Body of pancreas (tissue), 4 donors: ENCODE measurements at places on chromosomes 1 and 21. TPM values are rescaled to one million over a fixed set of nuclear protein-coding genes. Genes with fewer than 3 reads are reported as not detected.

TESK2 gene
- 0.33 TPM for total RNA-seq

OR6K3 gene
- not detected for total RNA-seq

LCK gene
- total RNA-seq: not detected

MX2 gene
- total RNA-seq: 12.2 TPM

CAMK2N1 gene
- 5.4 TPM for total RNA-seq

FCN3 gene
- total RNA-seq: 1.3 TPM

- DNase-seq: no peak
Measured at GRCh38 chr1:85447006-85447943, 17.7 kb downstream of the DDAH1 start.

GRCh38 chr1:221203224-221204054, 324.2 kb downstream of the HLX start:
- DNase-seq: peak; percentile 80

DNA sequence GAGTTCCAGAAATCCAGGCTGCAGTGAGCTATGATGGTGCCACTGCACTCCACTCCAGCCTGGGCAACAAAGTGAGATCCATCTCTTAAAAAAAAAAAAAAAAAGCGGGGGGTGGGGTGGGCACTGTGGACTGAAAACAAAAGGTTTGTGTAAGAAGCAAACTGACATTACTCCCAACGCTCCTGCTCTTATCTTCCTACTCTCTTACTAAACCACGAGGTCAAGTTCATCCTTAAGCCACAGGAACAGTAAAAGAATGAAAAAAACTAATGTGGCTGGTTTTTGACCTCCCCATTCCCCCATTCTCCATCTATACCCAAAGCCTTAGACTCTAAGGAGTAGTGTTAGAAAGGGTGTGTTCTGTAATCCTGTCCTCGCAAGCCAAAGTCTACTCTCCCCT, 30.8 kb downstream of the TFAP2E start:
- DNase-seq: no peak

DNA sequence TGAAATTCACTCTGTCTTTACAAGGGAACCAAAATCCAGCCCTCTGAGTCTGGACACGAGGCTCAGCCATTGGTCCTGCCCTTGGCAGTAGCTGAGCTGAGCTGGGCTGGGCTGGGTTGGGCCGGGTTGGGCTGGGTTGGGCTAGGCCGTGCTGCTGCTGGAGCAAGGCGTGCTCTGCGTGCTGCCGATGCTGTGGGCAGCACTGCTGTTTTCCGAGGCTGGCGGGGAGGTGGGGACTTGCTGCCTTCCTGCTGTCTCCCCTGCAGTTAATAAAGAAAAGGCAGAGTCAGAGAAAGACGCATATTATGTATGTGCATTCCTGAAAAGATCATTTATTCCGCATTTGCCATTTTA, 182.9 kb downstream of the CDC7 start:
- no peak for DNase-seq

DNA sequence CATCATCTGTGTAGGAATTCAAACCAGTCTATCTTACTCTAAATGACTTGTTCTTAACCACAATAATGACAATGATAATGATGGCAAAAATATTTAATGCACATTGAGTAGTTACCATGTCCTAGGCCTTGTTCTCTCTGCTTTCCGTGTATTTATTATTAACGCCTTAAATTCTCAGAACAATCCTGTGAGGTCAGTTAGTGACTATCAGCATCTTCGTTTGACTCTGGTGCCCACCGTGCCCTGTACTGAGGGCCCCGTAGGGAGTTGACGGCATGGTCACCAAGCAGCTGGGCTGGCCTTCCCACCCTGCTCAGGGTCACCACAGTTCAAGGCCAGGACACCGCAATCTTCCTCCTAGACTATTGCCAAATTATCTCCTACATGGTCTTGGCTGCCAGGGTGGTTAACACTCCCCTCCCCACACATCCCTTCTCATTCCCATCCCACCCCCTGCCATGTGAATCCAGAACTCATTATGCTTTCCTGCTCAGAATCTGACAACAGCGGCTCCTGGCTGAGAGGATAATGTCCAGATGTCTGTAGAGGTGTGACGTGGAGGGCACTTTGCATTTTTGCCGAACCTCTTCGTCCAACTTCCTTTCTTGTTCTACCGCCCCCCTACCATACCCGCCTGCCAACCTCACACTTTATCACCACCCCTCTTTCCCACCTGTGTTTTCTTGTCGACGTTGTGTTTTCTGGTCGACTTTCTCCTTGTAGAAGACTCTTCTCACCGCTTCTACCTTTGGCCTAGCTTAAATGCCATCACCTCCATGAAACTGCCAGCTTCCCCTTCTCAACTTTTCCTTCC, 33.4 kb downstream of the IGFN1 start:
- DNase-seq: no peak

DNA sequence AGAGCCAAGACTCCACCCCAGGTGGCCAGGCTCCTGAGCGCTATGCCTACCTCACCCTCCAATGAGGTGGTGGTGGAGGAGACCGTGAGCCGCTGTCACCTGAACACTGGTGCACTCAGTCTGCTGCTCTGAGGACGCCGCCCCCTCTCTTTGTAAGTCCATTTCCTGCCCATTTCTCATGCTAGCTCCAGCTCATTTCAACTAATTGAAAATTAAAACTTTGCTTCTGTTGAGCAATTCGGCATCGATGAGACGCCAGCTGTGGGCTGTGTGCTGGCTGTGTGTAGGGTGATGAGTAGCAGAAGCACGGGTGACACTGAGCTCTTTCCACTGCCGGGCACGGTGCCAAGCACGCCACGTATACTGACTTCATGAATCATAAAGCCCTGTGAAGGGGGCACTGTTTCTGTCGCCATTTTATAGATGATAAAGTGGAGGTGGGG, 11.2 kb downstream of the TNFRSF1B start:
- DNase-seq: peak; percentile 62

DNA sequence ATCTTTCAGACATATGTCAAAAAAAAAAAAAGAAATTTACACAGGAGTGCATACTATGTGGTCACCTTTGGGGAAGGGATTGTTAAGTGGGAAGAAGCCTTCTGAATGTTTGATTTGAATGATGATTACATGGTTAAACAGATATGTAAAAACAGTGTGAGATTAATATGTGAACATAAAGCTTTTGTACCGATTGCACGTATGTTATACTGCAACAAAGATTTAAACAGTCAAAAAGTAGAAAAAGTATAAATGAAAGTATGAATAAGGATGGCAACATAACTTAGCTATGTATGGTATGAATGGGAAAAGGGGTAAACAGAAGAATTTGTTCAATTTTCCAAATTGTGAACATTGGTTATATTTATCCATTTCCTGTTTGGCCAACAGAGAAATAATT, 10.0 kb upstream of the PLPP3 start:
- DNase-seq: no peak

DNA sequence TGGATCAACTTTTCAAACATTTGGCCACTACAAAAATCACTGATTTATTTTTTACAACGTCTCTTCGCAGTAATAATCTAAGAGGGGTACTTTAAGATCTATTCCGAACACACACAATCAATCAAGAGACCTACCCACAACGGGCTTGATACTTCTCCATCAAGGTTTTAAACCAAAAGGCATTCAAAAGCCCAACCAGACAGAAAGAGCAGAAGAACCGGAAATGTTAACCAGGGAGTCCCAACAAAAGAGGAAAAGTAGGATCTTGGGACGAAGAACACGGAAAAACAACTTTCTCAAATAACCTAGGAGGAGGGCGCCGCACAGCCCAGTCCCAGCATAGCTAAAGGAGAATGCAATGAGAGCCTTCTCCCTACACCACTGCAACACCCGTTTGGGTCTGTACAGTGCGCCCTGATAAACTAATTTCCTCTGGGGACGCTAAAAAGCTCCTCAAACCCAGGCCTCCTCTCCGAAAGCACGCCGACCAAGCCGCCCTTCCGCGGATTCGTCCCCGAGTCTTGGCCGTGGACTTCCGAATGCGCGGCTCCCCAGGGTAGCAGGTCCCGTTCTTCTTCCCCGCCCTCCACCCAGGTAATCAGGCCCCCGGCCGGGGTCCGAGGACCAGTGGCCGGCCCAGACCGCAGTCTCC, 623 bp downstream of the RPL22 start:
- no peak for DNase-seq

- no peak for DNase-seq
Measured at GRCh38 chr1:197200272-197200899, 53.9 kb upstream of the ASPM start.

- DNase-seq: no peak
Measured at GRCh38 chr1:14415396-14415795, 183.1 kb upstream of the KAZN start.

- DNase-seq: no peak
Measured at GRCh38 chr1:213041443-213041842, 9.6 kb upstream of the RPS6KC1 start.

GRCh38 chr1:42037586-42037985, 115.6 kb upstream of the GUCA2B start:
- DNase-seq: no peak
